ENCODE measurements at places on chromosomes 2 and 18. TPM values are rescaled to one million over a fixed set of nuclear protein-coding genes. Genes with fewer than 3 reads are reported as not detected.

- no peak for DNase-seq
These were observed 246.2 kb downstream of the XIRP2 start for GRCh38 chr2:167134381-167135072.

Gene TEKT4
- polyA plus RNA-seq: not detected

GRCh38 chr18:76505614-76506013 lies 10.6 kb upstream of the ZNF516 start:
- DNase-seq: no peak

GRCh38 chr2:113181258-113182051 lies 7.7 kb downstream of the PSD4 start:
- DNase-seq: no peak

- no peak for DNase-seq
These were observed 99.7 kb upstream of the SERTAD2 start for GRCh38 chr2:64753399-64753798.

Gene EPHA4
- 6.4 TPM for polyA plus RNA-seq

- DNase-seq: no peak
These were observed 1.4 kb upstream of the MARCO start for GRCh38 chr2:118940486-118941120.

DNA sequence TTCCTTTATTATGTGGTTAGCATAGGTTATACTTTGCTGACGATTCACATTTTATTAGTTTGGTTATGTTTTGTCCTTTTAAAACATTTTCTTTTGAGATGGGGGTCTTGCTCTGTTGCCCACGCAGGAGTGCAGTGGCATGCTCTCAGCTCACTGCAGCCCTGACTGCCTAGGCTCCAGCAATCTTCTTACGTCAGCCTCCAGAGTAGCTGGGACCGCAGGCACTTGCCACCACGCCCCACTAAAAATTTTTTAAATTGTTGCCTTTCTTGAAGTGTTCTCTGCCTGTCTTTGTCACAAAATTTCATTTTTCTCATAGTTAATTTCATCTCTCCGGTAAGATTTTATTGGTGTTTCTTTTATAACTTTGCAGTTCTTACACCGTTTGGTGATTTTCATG lies 18.9 kb downstream of the HRH4 start:
- no peak for DNase-seq

DNA sequence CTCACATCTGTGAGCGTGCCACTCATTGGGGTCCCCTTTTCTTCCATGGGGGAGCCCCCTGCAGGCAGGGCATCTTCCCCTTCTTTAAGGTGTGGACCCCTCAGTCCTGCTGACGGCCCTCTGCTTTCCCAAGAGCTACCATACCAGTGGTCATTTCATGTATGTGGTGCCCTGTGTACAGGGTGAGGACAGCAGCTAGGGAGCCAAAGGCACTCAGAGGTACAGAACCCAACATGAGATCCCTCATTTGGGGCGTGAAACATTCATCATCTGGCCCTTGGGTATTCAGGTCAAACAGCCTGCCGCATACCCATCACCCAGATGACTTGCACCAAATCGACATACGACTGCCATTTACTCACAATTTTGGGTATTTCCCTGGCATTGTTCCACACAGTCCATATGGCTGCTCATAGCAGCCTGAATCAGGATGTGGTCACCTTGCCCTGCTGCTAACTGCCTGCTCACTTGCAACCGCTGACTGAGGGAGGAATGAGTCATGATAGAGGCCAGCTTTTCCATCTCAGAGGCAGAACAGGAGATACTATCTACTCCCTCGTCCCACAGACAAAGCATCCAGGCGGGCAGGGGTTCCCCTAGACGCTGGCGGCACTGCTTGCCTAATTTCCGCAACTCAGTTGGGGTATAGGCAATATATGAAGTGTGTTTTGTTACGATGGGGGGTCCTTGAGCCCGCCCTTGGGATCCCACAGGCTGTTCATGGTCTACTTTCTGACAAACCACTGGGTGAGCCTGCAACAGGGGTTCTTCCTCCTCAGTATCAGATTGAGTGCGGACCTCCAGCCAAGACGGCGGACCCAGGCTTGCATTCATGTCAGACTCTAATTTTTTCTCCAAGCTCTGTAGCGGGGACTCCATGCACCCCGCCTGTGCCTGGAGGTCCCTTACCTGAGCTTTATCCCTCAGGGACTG lies 228.6 kb downstream of the SATB2 start:
- no peak for DNase-seq

DNA sequence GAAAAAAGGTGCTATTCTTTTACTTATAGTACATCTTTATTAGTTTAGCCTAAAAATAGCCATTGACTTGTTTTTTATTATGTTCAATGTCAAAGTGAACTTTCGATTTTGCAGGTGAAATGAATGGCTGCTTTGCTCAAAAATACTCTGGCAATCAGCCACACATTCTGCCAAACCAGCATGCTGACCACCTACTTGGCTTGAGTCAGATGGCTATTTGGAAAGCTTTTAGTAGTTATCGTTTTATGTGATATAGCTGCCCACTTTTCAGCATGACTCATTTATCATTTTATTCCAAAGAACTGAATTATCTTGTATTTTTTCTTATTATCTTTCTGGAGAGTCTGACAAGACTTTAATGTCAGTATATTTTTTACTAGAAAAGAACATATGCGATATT lies 1615.8 kb upstream of the TMEFF2 start:
- DNase-seq: no peak

Gene NDC80
- 11.0 TPM for polyA plus RNA-seq

GRCh38 chr2:221443645-221444044 lies 128.5 kb downstream of the EPHA4 start:
- no peak for DNase-seq

- no peak for DNase-seq
These were observed 166.4 kb upstream of the PXDN start for GRCh38 chr2:1910592-1911246.

Gene RAX
- 0.12 TPM for polyA plus RNA-seq

DNA sequence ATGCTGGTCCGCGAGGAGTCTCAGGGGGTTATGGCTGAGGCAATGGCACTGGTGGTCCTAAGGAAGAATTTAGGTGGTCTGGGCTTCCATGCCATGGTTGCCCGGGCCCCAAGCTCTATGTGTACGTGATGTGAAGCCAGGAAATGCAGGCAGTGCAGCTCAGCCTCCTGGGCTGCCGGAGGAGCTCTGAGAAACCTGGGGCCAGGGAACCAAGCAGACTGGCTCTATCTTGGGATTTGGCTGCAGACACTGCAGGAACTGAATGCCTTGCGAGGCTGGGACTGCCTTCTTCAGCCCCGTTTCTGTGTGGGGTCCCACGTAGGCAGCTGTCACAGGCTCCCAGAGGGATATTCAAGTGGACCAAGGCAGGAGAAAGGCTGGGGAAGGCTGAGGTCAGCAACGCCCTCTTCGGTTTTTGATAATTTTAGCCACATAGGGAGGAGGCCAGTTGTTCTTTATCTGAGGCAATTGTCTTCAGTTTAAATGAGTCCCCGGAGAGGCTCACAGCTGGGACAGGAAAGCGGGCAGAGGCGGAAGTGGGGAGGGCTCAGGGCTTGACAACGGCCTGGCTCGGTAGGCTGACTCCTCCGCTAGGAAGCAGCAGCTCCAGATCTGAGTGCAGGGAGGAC lies 77.7 kb downstream of the RHOB start:
- DNase-seq: no peak

DNA sequence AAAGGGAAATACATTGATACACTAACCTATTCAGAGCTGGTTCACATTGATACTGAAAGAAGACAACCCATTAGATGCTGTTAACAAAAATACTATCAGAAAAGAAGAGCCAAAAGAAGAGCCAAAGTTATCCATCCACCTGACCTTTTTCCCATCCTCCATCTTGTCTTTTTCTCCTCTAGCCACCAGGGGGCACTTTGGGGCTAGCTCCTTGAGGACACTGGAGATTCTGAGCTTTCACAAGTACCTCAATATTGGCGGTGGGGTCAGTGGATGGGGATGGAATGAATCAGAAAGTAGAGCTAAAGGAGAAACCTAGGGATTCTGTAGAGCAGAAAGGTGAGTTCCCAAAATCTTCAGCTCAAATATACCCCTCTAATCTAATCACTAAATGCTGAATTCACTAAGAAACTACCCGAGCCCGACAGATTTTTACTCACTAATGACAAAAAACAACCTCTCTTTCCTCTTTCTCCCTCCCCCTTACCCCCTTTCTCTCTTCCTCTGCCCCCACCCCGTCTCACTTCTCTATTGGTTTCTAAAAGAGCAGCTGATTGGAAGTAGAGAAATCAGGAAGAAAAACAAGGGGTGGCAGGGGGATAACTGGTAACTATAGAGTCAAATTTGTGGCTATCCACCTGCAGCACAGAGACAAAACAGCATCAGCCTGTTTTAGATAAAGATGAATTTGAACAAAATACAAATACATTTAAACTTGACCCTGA lies 203.3 kb downstream of the TCF4 start:
- peak; percentile 10 for DNase-seq

Gene FN1
- polyA plus RNA-seq: 42.4 TPM

Gene CDH20
- 0.05 TPM for polyA plus RNA-seq

- DNase-seq: no peak
These were observed 257.5 kb upstream of the KLHL29 start for GRCh38 chr2:23127465-23127864.

DNA sequence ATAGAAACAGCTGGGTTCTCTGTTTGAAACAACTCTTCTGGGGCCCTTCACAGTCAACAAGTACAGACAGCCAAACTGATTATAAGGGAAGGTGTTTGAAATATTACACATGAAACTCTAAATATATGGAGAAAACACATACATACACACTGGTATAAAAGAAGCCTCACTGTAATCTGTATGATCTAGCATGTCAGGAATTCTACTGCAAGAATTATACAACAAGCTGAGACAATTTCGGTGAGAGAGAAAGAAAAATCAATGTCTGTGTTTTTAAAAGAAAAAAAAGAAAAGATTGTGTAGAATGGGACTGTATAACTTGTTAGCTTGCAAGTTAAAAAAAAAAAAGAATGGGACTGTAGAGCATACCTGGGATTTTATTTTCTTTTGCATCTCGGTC lies 26.3 kb downstream of the IRS1 start:
- DNase-seq: no peak

- DNase-seq: no peak
These were observed 4.0 kb downstream of the SNED1 start for GRCh38 chr2:241002275-241003046.

- no peak for DNase-seq
These were observed 84.0 kb downstream of the ZBTB7C start for GRCh38 chr18:48325115-48325665.

Gene NEURL3
- 0.03 TPM for polyA plus RNA-seq

DNA sequence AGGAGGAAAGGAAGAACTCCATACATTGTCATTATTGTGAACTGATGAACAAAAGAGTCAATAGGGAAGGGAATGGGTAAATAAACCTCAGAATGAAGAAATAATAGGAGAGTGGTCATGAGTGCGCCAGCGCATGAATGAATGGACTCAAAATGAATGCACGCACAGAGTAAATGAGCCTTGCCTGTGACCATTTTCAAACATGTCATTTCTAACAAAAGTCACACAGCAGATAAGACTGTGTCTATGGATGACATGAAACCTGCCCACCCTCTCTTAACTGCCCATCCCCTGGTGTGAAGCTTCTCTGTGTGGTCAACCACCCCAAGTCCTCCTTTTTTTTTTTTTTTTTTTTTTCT lies 121.1 kb upstream of the TEX51 start:
- no peak for DNase-seq

GRCh38 chr2:51624995-51625394 lies 593.1 kb upstream of the NRXN1 start:
- no peak for DNase-seq

- no peak for DNase-seq
These were observed 752 bp downstream of the MGAT4A start for GRCh38 chr2:98730053-98730706.

Gene UBE2E3
- 132 TPM for polyA plus RNA-seq

DNA sequence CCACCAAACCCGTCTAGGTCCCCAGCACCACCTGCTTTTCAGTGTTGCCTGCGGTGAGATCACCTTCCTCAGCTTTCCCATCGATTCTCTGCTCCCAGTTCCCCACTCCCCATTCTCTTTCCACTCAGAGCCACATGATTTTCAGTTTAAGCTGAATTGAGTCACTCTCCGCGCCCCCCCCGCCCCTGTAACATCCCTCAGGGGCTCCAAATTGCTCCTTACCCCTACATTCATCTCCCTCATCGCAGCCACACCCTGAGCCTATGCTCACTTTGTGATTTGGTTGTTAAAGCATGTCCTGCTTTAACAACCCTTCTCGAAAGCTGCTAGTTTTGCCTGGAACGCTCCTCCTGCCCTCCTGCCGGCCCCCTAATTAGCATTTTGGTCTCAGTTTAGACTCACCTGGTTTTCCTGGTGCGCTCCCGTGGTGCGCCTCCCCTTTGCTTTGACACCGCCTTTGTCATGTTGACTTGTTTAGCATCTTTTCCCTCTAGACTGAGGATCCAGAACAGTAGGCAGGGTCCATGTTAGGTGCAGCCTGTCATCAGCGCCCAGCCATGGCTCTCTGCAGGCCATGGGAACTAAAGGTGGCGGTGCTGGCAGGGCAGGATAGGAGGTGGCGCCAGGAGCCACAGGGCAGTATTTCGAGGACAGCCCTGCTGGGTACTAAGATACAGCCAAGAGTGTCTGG lies 60.8 kb downstream of the ST3GAL5 start:
- no peak for DNase-seq

DNA sequence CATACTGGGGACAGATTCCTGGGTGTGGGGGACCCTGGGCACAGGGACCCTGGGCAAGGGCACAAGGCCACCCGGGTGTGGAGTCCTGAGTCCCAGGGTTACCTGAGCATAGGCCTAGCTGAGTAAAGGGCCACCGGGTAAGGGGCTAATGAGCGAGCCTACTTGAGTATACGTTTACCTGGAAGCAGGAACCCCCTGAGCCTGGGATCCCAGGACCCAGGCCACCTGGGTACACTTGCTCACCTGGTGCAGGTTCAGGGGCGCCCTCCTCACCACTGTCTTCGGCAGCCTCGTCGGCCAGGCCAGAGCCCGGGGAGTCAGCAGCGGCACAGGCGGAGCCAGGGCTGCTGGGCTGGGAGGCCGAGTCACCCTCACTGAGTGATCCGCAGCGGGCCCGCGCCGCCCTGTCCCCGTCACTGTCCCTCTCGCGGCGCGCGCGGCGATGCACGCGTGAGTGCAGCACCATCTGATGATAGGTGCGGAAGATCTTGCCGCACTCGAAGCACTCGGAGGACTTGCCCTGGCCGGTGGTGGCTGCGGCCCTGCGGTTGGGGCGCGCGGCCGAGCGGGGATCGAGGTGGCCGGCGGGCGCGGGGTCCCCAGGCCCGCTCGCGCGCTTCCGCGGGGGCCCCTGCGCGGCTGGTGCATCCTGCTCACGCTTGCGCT lies 53.9 kb downstream of the ZNF516 start:
- no peak for DNase-seq

Gene PSMD14
- polyA plus RNA-seq: 25.4 TPM

- DNase-seq: no peak
These were observed 215.6 kb downstream of the HAUS1 start for GRCh38 chr18:46319783-46320182.

DNA sequence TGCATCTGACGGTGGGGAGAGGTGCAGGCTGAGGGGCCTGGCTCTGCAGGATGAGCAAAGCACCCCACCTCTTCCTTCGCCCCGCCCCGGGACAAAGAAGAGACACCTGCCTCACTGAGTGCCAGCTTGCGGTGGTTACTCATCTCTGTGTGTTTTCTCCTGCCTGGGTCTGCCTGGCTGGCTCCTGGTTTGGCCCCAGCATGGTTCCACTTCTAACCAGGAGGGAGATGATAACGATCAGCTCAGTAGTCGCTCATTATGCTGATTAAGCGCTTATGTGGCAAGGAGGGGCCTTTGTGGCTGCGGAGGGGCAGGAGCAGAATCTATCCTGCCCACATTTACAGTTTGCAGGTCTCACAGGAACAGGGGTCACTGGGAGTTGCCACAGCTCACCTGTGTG lies 68.7 kb upstream of the EDAR start:
- no peak for DNase-seq

Gene CXCR1
- not detected for polyA plus RNA-seq
